Stimulated activated CD4-positive, alpha-beta T cell treated with anti-CD3 and anti-CD28 coated beads, Interleukin-15, amount 100 ng/mL, for 1 hour (primary cell): ENCODE measurements at places on chromosomes 13 and 19.

GRCh38 chr13:49052813-49053212 is 77.1 kb downstream of the FNDC3A start:
- no peak for DNase-seq

DNA sequence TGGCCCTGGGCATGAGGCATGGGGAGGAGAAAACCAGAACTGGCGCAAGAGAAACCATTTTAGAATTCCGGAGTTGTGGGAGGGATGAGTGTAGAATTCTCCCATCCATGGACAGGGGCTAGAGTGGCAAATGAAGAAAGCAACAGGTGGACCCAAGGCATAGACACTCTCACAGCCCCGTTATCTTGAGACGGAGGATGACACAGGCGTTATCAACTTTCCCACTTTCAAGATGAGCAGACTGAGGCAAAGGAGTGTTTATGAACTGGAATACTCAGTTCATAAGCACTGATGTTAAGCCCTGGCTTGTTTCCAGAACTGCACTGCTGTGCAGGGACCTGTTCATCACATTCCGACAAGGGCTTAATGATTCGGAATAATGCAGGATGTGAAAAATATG is 1.1 kb upstream of the GTF3A start:
- DNase-seq = no peak

- DNase-seq = no peak
These were observed 93.4 kb upstream of the CACNA1A start for GRCh38 chr19:13599681-13600080.

- no peak for DNase-seq
These were observed 134.7 kb upstream of the SLITRK5 start for GRCh38 chr13:87536499-87536898.

DNA sequence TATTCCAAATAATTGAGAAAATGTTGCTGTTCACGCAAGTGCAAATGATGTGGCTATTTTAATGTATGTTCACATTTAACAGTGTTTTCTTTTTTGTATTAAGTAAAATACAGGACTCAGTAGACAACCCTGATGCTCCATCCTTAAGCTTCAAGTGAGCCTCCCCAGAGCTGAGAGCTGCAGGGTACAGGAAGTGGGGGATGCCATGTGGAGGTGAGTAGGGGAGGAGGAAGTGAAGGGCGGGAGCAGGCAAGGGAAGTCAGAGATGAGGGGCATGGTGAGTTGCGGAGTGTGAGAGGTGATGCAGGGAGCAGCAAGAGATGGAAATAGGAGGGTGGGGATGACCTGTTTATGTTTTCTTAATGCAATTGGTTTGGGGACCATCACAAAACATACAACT is 711.0 kb downstream of the UQCRFS1 start:
- DNase-seq = no peak

DNA sequence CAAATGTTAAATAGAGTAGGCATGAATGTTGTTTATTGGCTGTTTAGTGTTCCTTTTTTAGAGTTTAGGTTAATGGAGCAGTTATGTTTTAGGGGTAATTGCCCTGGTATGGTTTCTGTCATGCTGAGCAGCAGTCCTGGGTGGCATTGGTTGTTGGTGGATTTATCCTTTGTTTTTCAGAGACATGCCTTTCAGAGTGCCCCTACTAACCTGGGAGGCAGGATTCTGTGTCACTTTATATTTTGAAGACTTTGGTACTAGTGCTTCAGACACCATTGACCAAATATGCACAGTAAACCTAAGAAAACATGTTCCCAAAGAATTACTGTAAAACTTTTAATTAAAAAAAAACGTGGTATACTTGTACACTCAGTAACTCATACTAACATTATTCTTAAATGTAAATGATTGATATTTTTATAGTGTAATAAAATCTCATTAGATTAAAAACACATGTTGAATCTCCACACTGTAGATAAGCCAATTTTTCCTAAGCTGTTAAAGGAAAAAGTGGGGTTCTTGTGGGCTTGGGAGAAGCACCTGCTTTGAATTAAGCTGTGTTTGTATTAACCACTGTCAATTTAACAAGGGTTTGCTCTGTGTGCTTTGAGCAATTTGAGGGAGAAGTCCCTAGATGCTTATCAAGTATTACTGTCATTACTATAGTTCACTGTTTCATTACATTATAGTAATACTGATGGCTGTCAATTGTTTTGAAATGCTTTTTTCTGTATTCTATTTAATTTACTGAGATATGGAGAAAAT is 133.2 kb downstream of the LMO7 start:
- no peak for DNase-seq

DNA sequence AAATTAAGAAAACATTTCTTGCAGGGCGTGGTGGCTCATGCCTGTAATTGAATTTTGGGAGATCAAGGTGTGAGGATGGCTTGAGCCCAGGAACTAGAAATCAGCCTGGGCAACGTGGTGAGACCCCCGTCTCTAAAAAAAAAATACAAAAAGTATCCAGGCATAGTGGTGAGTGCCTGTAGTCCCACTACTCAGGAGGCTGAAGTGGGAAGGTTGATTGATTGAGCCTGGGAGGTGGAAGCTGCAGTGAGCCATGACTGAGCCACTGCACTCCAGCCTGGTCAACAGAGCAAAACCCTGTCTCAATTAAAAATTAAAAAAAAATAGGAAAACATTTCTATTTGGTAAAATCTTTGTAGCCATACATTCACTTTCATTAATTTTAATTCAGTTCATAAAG is 526.5 kb downstream of the PCDH9 start:
- DNase-seq = no peak

DNA sequence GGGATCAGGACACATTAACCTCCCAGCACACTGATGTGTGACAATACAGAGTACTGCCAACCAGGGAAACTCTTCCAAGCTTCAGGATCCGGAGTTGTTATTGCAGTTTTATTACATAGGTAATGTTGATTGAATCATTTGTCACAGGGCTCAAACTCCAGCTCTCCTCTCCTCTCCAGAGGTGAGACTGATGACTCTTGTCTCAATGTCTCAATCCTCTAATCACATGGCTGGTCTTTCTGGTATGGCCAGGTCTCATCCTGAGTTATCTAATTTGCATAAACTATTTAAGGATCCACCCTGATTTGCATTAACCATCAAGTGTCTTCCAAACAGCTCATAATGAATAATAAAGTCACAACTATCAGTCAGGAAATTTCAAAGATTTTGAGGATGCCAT is 522.6 kb upstream of the PCDH9 start:
- no peak for DNase-seq
